ENCODE measurements at places on chromosomes 1 and 21.

GRCh38 chr21:26883768-26884167 lies 38.6 kb upstream of the ADAMTS1 start:
- no peak for DNase-seq

- DNase-seq, result no peak
Observed at GRCh38 chr1:201460814-201461644, 8.0 kb downstream of the PHLDA3 start.

GRCh38 chr1:20729155-20729931 lies 3.2 kb downstream of the SH2D5 start:
- DNase-seq, result no peak

DNA sequence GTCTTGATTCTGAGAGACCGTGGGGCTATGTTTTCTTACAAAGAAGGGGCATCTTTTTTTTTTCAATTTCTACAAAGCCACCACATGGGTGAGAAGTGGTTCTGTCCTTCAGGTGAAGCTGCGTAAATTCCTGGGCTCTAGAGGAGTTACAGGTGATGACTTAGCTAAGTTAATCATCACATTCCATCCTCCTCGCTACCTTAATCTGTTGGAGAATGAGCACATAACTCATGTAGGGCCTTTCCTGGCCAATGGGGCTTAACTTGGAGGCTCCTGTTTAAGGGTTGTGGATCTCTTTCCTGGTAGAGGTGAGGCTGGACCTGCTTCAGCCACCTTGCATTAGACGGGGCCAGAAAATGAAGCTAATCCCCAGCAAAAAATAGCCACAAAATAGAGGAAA lies 19.9 kb downstream of the REG4 start:
- DNase-seq, result no peak

- DNase-seq, result no peak
Observed at GRCh38 chr1:84162295-84162694, 18.2 kb downstream of the PRKACB start.

DNA sequence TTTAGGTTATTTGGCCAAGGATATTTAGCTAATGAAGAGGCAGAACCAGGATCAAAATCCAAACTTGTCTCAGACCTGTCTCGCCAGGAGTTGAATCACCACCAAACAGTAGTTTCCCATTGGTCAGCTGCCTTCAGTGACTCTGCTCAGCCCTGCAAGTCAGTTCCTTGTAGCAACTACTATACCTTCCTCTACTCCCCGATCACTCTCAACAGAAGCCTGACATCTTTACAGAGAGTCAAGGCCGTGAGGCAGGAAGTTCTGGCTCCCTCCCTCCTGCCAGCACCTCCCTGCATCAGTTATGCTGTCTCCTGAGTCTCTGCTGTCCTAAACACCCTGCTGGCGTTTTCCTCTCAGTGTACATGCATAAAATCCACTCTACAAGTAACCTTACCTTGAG lies 13.2 kb downstream of the PSMD4 start:
- DNase-seq, result no peak

GRCh38 chr1:99600782-99601181 lies 45.1 kb upstream of the PALMD start:
- DNase-seq, result no peak

- no peak for DNase-seq
Observed at GRCh38 chr1:172393354-172393753, 27.1 kb upstream of the C1orf105 start.

DNA sequence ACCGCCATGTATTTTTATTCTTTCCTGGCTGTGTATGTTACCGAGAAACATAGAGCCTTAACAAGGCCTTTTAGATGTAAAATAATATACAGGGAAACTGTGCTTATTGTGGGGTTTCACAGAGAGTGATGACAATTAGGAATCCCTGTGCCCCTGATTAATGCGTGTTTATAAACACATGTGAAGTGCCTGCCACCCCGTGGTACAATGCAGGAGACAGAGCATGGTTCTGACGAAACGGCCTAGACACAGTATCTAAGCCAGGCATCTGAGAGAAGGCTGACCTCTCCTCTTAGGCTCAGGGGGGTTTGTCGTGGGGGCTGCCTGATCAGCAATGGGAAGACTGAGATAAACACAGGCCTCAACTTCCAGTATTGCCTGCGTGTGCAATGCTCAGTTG lies 200.0 kb downstream of the AJAP1 start:
- DNase-seq, result no peak

- DNase-seq, result no peak
Observed at GRCh38 chr1:51669816-51670215, 52.9 kb downstream of the OSBPL9 start.

DNA sequence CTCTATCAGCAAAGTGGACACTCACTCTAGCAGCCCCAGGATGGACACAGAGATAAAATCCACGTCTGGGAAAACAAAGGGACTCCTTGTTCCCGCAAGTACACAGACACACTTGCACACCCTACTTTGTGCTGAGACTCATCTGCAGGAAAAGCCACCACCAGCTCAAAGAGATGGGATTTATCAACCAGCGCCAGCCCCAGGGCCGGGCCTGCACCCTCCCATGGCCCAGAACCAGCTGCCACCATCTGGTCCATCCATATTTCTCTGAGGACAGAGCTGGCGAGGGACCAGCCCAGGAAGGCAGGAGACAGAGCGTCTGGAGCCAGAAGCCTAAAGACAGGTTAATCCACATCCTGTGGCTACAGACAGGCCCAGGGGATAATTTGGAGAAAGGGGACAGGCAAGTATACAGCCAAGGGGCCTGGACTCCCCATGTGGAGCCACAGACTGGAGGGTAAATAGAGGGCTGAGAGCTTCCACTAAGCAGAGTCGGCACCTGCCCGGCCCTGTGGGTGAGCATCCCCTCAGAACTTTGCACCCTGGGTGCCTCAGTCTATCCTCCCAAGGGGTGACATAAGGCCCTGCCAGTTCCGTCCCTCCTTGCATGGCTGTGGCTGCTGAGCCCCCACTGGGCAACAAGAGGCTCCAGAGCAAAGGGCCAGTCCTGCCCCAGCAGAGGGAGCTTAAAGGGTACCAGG lies 233.9 kb downstream of the PTPRU start:
- DNase-seq, result no peak

DNA sequence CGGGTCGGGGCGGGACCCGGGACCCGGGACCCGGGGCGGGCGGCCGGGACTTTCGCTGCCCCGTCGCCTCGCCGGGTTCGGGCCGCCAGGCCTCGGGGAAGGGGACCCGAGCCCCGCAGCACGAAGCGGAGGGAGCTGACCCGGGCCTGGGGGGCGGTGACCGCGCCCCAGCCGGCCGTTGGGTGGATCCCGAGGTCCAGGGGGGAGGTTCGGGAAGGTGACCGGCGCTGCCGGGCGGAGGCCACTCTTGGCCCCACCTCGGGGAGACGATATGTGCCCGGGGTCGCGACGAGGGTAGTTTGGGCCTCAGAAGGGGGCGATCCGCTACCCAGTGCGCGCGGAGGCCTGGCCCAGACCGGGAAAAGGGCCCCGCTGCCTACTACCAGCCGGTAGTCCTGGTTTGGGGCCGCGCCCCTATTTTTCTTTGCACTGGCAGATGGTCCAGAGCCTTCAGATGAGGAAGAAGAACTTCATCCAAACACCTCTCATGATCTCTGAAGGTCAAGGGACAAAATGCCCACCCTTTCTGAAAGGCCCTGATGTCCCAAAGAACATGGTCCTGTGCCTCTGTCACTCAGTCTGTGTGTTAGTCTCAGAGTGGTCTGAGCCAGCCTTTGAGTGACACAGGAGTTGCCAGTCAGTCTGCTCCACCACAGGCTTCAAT lies 766 bp downstream of the AGO4 start:
- no peak for DNase-seq

DNA sequence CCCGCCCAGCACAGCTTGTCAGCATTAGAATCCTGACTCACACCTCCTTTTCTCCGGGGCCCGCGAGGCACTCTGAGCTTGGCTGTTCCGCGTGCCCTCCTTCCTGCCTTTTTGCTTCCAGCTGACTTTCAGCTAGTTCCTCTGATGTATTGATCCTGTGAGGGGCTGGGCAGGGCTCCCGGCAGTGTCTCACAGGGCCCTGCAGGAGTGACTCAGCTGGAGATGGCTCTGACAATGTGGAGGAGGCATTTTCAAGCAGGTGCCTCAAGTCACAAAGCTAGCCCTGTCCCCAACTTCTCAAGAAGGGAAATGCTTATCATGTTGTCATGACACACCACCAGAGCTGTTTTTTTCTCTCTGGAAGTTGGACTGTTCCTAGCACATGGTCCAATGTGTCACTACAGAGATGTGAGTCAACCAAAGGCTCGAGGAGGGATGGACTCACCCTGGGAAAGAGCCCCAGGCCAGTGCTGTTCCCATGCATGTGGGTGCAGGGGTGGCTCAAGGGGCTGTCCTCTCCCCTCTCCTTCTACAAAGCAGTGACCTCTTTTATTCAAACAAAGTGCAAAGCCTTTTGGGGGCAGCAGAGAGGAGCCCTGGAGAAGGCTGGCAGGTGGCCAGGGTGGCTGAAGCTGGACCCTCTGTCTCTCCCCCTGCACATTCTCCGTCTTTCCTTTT lies 30.6 kb downstream of the SYT6 start:
- DNase-seq, result no peak

DNA sequence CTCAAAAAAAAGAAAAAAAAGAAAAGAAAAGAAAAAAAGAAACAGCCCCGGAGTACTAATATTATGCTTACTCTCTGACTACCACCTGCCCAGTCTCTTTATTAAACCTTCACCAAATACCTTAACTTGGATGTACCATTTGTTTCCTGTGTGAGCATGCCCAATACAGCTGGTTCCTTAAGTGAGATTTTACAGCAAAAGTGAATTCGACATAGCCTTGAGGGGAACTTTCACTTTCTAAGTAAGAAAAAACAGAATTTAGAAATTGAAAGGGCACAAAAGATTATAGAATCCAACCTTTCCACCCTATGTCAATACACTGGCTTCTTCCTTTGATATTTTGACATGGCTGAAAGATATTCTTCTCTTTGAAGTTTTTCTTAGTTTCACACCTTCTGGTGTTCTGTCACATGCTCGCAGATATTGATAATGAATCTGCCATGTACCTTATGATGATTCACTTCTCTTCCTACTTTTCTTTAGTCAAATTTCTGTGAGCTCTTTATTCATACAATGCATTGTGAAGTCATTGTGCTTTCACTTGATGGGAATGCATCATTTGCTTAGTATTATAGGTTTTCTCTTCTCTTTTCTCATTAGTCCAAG lies 5.2 kb upstream of the GIPC2 start:
- DNase-seq, result no peak

GRCh38 chr1:84892705-84893618 lies at the start of gene LPAR3:
Gene LPAR3, minus strand, starts transcription at chr1:84893206. Its CDS starts 27,086 bp downstream, at chr1:84866120.
- DNase-seq, result no peak

- no peak for DNase-seq
Observed at GRCh38 chr1:7252411-7253117, 467.3 kb downstream of the CAMTA1 start.

GRCh38 chr1:220810963-220811362 lies 24.2 kb downstream of the MTARC1 start:
- DNase-seq, result no peak

DNA sequence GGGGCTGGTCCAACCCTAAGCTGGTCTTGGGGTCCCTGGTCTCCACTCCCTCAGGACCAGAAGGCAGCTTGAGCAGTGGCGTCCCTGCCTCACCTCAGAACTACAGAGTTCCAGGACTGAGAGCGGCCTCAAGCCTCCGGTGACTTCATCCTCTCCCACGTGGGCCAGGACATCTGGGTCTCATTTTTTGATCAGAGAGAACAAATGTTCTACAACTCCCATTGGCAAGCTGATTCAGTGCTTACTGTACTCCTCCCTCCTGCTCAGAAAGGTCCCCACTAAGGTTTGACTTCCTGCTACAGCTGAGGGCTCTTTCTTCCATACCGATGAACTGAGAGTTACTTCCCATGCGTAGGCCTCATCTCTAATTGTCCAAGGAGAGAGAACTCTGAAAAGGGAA lies 78.5 kb downstream of the PLXNA2 start:
- DNase-seq, result no peak

- DNase-seq, result no peak
Observed at GRCh38 chr1:21639594-21640041, 29.5 kb downstream of the RAP1GAP start.

DNA sequence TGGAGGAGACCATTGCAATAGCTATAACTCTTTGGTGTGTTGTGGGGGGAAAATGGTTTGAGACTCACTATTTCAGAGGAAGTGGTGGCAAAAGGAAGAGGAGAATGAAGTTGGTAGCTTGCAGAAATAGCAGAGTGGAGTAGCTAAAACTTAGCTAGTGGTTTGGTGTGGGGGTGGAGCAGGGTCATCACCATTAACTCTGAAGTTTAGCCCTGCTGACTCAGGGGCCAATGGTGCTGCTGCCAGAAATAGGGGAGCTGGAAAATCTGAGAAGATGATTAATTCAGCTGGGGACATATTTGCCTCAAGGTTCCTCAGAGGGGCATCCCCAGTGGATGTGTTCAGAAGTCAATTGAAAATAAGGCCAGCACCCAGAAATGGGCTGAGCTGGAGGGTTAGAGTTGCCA lies 65.4 kb downstream of the RUNX1 start:
- peak; percentile 33 for DNase-seq

- no peak for DNase-seq
Observed at GRCh38 chr1:14003552-14003951, 303.6 kb downstream of the PRDM2 start.

DNA sequence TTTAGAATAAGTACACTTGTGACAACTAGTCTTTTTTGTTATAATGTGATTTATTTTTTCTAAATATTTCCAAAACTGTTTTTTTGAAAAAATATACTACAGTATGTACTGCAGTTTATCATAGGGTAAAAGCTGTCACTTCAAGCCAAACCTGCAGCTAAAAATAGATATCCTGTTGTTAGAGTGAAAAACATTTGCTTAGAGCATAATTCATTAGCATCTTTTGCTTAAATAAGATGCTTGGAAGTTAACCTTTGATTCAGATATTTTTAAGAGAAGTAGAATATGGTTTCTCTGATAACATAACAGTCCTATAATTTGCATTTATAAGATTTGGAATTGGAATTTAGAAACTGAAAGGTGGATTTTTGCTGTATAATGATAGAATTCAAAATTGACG lies 21.5 kb downstream of the PRKACB start:
- no peak for DNase-seq

- DNase-seq, result no peak
Observed at GRCh38 chr1:16092097-16092922, 18.9 kb upstream of the FAM131C start.

- DNase-seq, result no peak
Observed at GRCh38 chr1:200975458-200975857, 48.1 kb downstream of the KIF21B start.

- no peak for DNase-seq
Observed at GRCh38 chr1:25220666-25221065, 11.6 kb downstream of the SYF2 start.

DNA sequence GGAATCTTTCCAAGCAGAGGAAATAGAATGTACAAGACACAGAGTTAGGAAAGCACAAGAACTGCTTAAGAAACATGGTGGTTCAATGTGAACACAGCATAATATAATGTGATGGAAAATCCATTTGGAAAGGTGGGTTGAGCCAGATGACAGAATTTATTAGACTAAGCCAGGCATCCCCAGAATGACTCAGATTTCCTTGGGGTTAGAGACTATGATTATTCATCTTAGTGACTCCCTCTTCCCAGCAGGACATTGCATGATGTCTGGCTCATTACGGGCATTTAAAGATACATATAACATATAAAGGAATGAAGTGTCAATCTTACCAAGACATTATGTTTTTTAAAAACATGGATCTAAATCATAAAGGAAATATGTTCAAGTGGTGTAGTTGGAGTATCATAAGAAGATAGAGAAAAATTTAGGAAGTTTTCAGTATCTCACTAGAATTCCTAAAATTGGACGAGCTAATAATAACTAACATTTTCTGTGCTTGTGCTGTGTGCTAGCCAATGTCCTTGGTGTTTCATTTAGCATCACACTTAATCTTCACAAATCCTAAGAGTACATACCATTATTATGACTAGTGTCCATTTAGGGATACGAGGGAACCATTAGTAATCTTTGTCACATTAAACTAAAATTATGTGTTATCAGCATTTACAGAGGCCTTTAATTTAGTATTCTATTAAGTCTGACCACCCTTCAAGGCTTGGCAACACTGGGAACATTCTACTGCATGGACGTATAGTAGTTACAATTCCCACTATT lies 41.0 kb upstream of the ST6GALNAC5 start:
- DNase-seq, result no peak

Data from stimulated activated CD8-positive, alpha-beta memory T cell treated with anti-CD3 and anti-CD28 coated beads, Interleukin-2, amount 100 ng/mL, for 1 hour (primary cell).